ENCODE measurements at places on chromosomes 4 and X.

DNA sequence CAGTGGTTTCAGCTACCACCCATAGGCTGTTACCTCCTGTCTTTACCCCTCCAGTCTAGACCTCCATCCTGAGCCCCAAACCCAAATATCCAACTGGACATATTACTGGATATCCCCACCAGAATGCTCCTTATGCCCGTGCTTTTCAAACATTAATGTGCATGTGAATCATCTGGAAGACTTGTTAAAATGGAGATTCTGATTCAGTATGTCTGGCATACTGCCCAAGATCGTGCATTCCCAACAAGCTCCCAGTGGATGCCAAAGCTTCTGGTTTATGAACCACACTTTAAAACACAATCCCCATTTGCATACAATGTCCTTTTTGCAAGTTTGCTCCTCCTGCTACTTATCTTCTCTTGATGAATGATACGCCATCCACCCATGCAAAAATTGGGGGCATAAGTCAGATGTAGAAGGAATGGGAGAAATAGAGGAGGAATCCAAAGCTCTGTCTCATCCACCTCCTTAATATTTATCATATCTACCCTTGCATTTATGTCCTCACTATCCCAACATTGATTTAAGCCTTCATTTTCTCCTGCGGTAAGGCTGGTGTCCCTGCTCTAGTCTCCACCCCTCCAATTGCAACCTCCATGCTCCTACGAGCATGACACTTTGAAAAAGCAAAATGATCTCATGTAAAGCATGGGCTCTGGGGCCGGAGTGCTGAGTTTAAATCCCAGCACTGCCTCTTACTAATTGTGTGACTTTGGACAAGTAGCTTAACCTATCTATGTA is 7.4 kb upstream of the PGRMC1 start:
- no peak for DNase-seq

DNA sequence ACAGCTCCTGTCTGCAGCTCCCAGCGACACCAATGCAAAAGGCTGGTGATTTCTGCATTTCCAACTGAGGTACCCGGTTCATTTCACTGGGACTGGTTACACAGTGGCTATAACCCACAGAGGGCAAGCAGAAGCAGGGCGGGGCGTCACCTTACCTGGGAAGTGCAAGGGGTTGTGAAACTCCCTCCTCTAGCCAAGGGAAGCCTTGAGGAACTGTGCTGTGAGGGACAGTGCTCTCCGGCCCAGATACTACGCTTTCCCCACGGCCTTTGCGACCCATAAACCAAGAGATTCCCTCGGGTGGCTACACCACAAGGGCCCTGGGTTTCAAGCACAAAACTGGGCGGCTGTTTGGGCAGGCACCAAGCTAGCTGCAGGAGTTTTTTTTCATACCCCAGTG is 218.9 kb downstream of the PPP3CA start:
- no peak for DNase-seq

DNA sequence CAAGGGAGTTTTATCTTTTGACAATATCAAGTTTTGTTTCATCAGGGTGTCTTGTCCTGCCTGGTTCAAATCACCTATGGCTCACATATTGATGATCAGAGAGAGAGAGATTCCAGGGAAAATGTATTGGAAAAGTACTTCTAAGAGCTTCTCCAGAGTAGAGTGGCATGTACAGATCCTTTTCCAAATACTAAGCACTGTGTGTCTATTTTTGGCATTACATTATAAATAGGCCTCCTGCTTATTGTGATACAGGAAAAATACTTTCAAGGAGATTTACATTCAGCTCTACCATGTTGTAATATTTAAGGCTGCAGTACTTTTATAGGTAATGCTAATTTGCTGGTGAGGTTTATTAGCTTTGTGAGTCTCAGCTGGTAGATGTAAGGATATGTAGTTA is 100.8 kb downstream of the DCK start:
- DNase-seq = no peak

- DNase-seq = no peak
Measured at GRCh38 chr4:89511776-89512175, 204.2 kb upstream of the GPRIN3 start.

DNA sequence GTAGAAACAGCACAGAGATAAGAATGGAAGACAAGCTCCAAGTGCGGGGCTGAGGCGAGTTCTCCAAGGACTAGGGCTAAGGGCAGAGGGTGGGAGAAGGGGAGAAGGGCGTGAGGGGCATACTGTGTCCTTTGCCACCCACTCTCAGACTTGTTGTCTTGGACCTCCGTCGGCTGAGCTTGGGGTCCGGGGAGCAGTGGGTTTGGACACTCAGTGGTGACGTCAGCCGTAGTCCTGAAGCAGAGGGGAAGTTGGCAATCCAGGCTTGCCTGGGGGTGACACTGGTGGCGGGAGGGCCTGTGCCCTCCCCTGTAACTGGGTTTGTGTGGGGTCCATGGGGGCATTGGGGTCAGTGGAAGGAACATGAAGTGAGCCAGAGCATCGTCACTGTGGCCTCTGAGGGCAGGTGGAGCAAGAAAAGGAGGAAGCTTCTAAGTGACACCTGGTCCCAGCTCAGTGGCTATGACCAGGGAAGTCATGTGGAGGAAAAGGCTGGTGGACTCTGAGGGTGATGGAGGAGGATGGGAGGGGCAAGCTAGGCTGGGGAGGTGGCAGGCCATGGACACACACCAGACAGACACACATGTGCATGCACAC is 17.6 kb downstream of the CD99 start:
- no peak for DNase-seq

DNA sequence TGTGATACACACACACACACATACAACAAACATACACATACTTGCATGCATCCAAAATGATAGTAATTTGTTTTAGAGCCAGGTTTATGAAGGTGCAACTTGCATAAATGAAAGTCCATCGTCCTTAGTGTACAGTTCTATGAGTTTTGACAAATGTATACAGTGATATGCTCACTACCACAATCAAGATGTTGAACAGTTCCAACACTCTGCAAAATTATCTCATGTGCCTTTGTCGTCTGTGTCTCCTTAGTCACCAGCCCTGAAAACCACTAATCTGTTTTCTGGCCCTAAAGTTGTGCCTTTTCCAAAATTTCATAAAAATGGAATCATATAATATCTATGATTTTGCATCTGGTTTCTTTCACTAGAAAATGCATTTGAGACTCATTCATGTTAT is 67.8 kb upstream of the ANXA3 start:
- DNase-seq = no peak
